ENCODE measurements at places on chromosomes 7 and 10. TPM values are rescaled to one million over a fixed set of nuclear protein-coding genes. Genes with fewer than 3 reads are reported as not detected.

- peak; percentile 70 for DNase-seq
These were observed 42.1 kb downstream of the CYP26A1 start for GRCh38 chr10:93115661-93116383.

GRCh38 chr7:143388051-143388450 lies 6.9 kb downstream of the ZYX start:
- DNase-seq = no peak

- DNase-seq = peak; percentile 50
These were observed 61.9 kb downstream of the SYPL1 start for GRCh38 chr7:106050002-106050745.

PYROXD2 gene
- 9.4 TPM for total RNA-seq

EIF5AL1 gene
- total RNA-seq = 0.75 TPM

- DNase-seq = no peak
These were observed 111.3 kb upstream of the KCTD7 start for GRCh38 chr7:66517212-66517909.

- DNase-seq = no peak
These were observed 25.1 kb downstream of the POLL start for GRCh38 chr10:101563007-101563406.

SSC4D gene
- total RNA-seq = 0.86 TPM

RBP3 gene
- total RNA-seq = not detected

DPP6 gene
- not detected for total RNA-seq

- DNase-seq = peak; percentile 14
These were observed 361.7 kb upstream of the SEMA3C start for GRCh38 chr7:81280531-81280930.

DNA sequence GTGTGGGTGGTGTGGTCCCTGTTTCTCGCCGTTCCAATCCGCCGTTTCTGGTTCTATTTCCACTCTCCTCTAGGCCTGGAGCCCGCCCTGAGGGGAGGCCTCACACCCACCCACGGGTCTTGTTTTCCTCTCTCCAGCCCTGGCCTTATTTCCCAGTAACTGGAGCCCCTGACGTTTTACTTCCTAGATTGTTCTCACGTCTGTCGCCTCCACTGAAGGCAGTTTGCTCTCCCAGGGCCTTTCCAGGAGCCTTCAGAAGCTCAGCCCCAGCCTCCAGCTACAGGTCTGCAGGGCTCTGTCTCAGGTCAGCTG lies 30.6 kb downstream of the CFAP46 start:
- no peak for DNase-seq

DNA sequence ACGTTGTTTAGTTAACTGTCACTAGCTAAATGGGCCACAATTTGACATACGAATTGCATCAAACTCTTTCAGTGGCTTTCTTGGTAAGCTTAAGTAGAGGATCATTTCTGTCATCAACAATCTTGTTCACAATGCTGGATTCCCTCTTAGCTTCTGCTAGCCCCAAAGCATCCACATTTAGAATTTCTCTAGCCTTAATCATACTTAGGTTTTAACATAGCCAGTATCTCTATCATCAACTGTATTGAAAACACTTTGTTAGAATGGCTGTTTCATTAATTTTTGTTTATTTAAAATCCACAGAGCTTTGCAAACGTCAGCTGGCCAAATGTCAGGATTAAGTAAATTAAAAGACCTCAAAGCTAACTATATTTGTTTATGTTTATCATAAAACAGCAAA lies 41.1 kb downstream of the ABRAXAS2 start:
- no peak for DNase-seq

DNA sequence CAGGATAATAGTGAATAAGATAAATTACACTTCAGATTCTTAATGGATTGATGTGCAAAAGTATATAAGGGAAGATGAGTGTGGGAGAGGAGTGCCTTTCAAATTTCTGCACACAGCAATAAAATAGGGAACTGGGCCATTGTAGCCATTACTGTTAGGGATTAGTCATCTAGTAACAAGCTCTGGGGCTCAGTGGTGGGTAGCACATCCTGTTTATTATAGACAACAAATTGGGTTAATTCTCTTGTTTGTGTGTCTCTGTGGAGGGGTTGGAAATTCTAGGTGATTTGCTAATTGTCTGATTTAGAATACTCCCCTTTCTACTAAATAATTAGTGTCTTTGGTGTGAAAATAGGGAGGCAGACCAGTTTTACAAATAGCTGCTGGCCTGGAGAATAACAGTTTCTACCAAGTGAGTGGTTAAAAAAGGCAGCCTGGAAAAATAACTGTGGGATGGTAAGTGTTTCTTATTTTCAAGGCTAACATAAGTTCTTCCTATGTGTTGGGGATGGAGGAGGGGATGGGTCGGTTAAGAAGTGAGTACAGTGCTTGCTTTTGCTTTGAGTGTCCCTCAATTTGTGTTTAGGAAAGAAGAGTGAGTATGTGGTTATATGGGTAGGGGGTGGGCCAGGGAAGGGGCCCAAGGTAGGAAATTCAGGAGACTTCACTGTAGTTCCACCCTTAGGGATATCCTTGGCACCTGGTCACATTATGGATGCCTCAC lies 43.3 kb upstream of the TMEM248 start:
- DNase-seq = no peak

DNA sequence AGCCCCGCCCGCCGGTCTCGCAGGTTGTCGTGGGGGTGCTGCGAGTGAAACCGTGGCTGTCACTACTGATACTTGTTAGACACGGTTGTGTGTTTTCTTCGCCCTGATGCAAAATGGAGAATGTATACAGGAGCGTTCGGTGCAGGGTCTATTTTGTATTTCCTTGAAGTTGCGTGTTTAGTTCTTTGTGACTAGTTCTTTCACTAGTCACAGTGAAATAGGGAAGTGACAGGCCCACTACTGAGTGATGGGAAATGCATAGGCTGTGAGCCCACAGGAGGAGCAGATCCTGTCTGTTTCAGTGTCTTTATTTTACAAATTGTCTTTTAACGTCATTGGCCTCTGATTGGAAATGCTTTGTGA lies 675 bp downstream of the ABRAXAS2 start:
- no peak for DNase-seq

C10orf62 gene
- total RNA-seq = not detected
